ENCODE measurements at places on chromosomes 11 and 22. TPM values are rescaled to one million over a fixed set of nuclear protein-coding genes. Genes with fewer than 3 reads are reported as not detected.

Gene DCDC1
- total RNA-seq = under 0.01 TPM

Gene HBB
- not detected for total RNA-seq

- no peaks in the 10 kb centered on the region for H3K27me3 ChIP-seq
- peaks cover 37% of the 10 kb centered on the region for H3K36me3 ChIP-seq
- no peak overlapping the region for H3K4me3 ChIP-seq
- DNase-seq = peak; percentile 34
- H3K4me1 ChIP-seq = peaks cover 7% of the 10 kb centered on the region
- peak overlapping the region; percentile 62 for H3K27ac ChIP-seq
Measured at GRCh38 chr11:12235553-12235946, 125.2 kb downstream of the MICAL2 start.

Gene C11orf91
- not detected for total RNA-seq

GRCh38 chr22:46012881-46013281 is 35.9 kb upstream of the WNT7B start:
- H3K27ac ChIP-seq = peak overlapping the region; percentile 12
- no peaks in the 10 kb centered on the region for H3K36me3 ChIP-seq
- H3K4me1 ChIP-seq = peaks cover 16% of the 10 kb centered on the region
- DNase-seq = no peak

Gene SYCE3
- total RNA-seq = not detected

DNA sequence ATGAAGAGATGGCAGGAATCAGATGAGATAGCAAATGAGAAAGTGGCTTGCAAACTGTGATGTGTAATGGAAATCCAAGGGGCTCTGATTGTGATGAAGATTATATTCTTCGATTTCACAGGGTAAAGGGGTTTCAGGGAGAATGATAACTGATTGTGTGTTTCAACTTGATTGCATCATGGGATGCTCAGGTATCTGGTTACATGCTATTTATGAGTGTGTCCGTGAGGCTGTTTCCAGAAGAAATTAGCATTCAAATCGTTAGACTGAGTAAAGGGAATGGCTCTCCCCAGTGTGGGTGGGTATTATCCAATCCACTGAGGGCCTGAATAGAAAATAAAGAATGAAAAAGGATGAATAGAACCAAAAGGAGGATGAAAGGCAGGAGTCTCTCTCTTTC is 278.7 kb upstream of the LARGE1 start:
- no peaks in the 10 kb centered on the region for H3K4me1 ChIP-seq
- no peak for DNase-seq
- no peak overlapping the region for H3K4me3 ChIP-seq
- no peak overlapping the region for H3K27ac ChIP-seq
- no peaks in the 10 kb centered on the region for H3K36me3 ChIP-seq
- H3K27me3 ChIP-seq = no peaks in the 10 kb centered on the region

Data from IMR-90 (cell line).